ENCODE measurements at places on chromosomes 5 and 9.

GRCh38 chr9:69204326-69204725 lies 30.2 kb downstream of the TJP2 start:
- no peak for DNase-seq

- DNase-seq, result no peak
These were observed 9.4 kb upstream of the NFIB start for GRCh38 chr9:14323083-14323971.

DNA sequence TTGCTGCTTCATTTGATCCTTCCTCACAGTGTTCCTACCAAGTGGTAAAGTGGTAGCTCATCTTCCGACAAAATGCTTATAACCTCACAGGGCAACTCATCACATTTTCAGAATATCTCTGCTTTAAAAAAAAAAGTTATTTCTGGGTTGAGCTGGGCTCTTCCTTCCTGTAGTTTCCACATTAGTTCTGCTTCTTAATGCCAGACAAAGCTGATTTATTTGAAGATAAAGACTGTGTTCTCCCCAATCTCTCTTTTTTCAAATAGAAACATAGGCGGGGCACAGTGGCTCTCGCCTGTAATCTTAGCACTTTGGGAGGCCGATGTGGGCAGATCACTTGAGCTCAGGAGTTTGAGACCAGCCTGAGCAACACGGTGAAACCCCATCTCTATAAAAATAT lies 273.1 kb downstream of the ACTL7B start:
- no peak for DNase-seq

DNA sequence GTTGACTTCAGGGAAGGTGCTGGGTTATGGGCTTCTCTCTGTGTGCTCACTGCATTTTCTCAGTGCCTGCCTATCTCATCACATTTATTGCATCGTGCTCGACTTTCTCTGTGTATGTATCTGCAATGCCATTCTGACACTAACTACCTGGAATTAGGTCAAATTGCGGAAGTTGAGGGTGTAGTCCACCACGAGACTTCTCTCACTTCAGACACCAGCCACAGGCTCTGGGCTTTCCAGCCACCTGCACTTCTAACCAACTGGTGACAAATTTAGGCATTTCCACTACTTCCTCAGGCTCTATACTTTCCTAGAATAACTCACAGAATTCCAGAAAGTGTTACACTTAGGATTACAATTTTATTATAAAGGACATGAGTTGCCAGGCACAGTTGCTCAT lies 188.6 kb upstream of the ZNF608 start:
- no peak for DNase-seq

DNA sequence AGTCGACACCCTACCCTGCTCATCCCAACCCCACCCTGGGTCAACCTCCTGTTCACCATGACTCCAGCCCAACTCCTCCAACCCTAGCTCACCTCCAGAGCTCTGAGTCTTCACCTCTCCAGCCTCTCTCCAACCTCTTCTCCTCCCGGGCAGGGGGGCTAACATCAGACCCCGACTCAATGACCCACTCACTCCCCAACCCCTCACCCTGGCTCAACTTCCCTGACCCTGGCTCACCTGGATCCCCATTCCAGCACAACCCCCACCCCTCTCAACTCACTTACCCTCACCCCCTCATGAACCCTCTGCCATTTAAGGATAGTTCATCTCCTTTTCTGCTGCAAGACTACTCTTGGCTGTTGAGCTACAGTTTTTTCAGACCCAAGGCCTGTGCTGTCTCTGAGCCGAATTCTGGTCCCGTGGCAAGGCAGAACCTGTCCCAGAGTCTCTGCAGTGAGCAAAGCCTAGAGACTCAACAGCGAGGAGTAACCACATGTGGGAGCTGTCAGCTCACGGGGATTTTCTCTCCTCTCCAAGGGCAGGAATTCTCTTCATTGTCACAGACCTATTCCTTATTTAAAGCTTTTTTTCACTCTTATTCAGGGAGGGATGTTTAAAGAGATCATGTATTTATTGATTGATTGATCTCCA lies 29.8 kb downstream of the ANKRD33B start:
- DNase-seq, result no peak

- DNase-seq, result no peak
These were observed 315.4 kb downstream of the CDK5RAP2 start for GRCh38 chr9:120264528-120264927.

- DNase-seq, result no peak
These were observed 115.6 kb downstream of the WDR70 start for GRCh38 chr5:37494756-37495155.

DNA sequence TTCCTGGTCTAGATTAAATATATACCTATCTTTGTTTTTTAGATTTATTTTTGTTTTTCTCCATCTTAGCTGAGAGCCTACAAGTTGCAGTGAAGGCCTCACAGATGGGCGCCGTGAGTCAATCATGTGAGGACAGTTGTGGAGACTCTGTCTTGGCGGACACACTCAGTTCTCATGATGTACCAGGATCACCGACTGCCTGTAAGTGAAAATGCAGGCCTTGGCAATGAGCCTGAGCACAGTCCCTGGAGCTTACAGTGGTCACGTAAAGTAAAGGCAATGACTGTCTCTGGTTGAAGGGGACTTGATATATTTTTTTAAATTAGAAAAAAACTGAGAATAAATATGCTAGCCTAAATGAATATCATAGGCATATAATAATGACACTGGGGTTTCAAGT lies 271.9 kb downstream of the ARHGEF28 start:
- DNase-seq, result no peak

GRCh38 chr5:98755406-98755805 lies 18.1 kb upstream of the RGMB start:
- DNase-seq, result no peak

GRCh38 chr9:98720402-98720801 lies 11.7 kb upstream of the GABBR2 start:
- DNase-seq, result no peak

DNA sequence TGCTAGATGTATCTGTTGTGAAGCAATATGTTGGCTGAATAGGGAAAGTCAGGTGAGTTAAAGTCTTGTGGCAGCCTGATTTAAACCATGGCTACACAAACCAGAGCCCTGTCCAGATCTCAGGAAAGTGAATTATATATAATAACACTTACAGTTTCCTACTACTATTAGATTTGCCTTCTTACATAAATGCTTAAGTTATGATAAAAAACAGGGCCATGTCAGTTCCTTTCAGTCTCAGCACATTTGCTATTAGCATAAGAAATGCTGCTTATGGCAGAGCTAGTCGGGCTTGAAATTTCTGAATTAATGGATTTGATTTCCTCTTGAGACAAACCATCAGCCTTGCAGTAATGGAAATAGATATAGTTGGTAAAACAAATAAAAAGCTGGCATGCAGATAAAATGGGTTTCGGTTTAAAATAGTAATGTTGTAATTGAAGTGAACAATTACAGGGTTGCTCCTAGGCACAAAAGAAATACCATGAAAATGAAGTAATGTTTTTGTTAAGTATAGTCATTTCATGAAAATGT lies 664.2 kb upstream of the ZNF608 start:
- DNase-seq, result peak; percentile 58

DNA sequence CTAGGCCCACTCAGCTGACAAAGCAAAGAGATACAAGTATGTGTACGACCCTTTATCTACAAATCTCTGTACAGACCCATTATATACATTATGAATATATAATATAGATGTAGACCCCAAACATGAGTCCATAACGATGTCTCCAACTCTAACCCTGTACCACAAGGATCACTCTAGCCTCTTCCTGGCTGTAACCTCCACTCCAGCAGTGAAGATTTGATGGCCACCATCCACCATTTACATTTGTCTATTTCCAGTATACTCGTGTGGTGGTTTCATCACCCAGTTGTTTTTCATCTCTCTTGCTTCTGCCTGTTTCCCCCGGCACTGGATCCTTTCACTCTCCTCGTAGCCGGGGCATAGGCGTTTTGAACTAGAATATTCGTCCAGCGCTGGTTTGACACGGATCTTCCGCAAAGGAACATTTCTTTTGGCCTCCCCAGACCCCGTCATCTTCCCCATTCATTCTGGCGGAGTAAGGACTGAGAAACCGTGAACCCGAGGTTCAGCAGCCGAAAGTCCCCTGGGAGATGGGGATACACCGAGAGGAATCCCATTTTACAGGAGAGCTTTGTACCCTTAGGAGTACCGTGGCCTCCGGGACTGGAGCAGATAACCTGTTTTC lies 828 bp upstream of the TRIO start:
- DNase-seq, result no peak

GRCh38 chr9:116815835-116816234 lies 128.7 kb downstream of the TRIM32 start:
- no peak for DNase-seq

GRCh38 chr5:32230356-32231099 lies 56.4 kb upstream of the GOLPH3 start:
- no peak for DNase-seq

DNA sequence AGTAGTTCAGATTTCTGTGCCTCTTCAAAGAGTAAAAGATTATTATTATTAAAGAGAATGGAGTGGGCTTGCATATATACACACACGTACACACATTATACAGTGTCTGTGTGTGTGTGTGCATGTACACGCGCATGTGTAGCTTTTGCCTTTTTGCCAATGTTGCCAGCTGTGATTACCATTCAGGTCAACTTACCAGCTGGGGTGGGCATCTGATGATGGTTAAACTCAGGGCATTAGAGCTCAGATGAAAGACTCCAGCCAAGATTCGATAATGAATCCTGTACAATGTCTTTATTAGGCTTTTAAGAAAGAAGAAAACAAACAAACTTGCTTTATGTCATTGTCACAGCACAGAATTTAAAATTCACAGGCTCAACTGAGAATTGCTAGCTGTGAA lies 296.5 kb upstream of the DMAC1 start:
- DNase-seq, result no peak

DNA sequence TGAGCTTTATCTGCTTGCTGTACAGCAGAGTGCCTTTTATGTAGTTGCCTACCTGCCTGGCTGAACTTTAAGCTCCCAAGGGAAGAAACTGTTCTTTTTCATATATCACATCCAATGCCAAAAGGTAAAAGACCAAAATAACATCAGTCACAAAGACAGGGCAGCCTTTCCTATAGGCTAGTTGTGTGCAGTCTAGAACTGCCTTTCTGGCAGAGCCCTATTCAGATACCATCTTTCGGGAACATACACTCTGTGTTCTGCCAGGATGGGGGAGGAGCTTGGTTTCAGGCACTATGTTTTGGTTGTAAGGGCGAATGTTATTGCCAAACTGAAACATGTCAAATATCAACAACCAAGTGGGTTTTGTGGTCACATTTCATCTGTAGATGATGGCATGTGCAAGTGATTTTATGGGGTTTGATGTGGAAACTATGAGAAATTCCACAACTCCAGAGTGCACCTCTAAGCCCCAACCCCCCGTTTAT lies 314.5 kb downstream of the ADGRV1 start:
- no peak for DNase-seq

DNA sequence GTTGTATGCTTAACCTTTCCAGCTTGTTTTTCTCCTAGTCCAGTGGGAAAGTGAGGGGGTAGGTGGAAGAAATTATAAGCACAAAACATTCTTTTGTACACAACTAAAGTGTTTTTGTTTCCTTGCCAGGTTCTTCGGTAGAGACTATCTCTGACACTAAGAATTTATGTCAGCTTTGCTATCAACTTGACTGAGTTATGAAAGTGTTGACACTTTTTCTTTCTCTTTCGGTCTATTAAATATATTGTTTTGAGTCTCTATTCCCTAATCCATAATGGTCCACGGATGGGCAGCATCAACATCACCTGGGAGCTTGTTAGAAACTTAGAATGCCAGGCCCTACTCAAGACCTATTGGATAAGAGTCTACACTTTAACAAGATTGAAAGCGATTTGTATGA lies 195.0 kb upstream of the ATP10B start:
- no peak for DNase-seq

DNA sequence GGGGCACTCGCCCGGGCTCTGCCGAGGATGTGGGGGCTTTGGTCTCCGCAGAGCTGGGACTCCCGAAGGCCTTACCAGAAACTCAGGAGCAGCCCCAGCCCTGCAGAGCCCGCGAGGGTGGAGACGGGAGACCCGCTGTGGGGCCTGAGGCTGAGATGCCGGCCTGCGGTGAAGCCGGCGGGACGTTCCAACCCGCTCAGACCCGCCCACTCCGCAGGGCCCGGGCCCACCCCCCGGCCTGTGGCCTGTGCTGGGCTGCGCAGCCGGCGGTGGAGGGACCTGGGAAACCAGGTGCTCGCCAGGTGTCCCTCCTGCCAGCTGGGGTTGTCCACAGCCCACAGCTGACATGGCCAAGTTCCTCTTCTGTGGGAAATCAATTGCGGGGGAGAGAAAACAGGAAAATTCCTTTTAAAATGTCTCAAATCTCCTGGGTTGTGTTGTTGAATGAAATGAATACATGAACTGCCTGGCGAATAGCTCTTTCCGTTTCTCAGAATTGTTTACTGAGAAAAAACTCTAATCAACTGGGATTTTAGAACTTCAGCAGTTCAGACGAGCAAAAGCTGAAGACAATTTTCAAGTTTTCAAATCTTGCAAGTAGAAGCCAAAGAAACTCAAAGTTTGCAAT lies 49.0 kb upstream of the IRX4 start:
- DNase-seq, result no peak

GRCh38 chr5:122718611-122719010 lies 56.3 kb upstream of the SNX2 start:
- DNase-seq, result no peak

DNA sequence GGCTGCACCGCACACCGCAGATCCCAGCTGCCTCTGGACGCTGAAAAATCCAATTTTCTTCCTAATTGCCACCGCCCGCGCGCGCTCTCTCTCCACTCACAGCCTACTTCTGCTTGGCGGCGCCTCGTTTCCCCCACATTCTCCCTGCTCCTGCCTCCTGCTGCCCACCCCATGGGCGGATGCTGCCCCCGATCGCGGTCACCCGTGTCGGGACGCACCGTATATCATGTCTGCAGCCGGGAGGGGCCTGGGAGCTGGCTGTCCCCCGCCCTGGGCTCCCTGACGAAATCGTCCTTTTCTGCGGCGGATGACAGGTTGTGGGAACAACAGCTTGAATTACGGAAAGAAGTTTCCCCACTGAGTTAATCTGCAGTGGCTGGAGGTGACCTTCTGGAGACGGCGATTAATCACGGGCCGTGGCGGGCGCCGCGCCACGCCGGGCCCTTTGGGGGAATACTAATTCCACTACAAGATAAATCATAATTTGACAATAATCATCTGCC lies 36.3 kb upstream of the PSD2 start:
- DNase-seq, result no peak

DNA sequence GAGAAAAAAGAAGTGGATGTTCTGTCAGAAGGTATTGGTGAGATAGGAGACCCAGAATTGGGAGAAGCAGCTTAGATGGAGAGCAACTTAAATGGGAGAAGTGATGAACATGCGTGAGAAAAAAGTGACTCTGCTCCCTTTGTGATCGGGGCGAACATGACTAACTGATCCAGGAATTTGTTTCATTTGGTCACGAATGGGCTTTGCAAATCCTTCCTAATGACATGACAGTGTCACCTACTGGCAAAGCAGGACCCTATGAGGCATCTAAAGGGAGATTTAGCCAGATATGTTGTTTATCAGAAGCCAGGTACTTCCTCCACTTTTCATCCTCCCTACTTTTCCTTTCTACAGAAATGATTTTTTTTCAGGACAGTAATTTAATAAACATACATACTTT lies 787.4 kb upstream of the RGMB start:
- peak; percentile 54 for DNase-seq

GRCh38 chr5:108521011-108521700 lies 139.3 kb upstream of the FBXL17 start:
- DNase-seq, result no peak
